Bladder microvascular endothelial cell (primary cell): ENCODE measurements at places on chromosomes 2 and 18. TPM values are rescaled to one million over a fixed set of nuclear protein-coding genes. Genes with fewer than 3 reads are reported as not detected.

NFE2L2 gene
- total RNA-seq: 23.6 and 68.5 TPM in 2 replicates

TMEM163 gene
- total RNA-seq: 0.16 and 1.5 TPM in 2 replicates

MOGAT1 gene
- total RNA-seq: not detected in 2 replicates

RNASEH1 gene
- 25.3 and 28.0 TPM in 2 replicates for total RNA-seq

GLS gene
- 103 and 421 TPM in 2 replicates for total RNA-seq

IL1R2 gene
- total RNA-seq: not detected in 2 replicates

POTEF gene
- 0.16 and 0.25 TPM in 2 replicates for total RNA-seq

C1QL2 gene
- total RNA-seq: not detected in 2 replicates

PCARE gene
- total RNA-seq: not detected in 2 replicates
